ENCODE measurements at places on chromosomes 1 and 21. TPM values are rescaled to one million over a fixed set of nuclear protein-coding genes. Genes with fewer than 3 reads are reported as not detected.

DNA sequence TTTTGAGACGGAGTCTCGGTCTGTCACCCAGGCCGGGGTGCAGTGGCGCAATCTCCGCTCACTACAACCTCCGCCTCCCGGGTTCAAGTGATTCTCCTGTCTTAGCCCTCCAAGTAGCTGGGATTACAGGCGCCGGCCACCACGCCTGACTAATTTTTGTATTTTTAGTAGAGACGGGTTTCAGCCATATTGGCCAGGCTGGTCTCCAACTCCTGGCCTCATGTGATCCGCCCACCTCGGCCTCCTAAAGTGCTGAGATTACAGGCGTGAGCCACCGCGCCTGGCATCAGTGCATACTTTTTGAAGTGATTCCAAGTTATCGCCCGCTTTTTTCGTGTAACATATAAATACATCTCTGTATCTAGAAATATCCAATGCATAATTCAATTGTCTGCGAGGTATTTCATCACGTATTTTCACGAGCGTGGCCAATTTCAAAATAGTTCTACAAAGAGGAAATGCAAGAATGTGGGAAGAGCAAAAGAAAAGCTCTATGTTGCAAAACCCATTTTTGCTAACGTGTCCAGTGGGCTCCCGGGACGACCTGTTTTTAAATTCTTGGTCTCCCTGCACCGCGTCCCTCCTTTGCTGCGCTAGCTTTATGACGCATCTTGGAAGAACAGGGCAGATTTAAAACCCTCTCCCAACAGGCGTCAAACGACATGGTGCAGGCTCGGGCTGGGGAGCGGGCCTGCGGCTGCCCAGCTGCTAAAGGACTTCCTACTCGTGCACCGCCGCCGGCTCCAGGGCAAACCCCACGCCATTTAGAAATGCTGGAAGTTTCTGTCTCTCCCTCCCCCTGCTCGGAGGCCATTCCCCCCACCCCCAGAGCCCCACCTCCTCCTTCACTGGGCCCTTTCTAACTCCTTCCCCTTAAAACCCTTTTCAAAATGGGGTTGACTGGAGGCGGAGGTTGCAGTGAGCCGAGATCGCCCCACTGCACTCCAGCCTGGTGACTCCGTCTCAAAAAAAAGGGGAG lies 923 bp upstream of the IFNGR2 start:
- DNase-seq = no peak

DNA sequence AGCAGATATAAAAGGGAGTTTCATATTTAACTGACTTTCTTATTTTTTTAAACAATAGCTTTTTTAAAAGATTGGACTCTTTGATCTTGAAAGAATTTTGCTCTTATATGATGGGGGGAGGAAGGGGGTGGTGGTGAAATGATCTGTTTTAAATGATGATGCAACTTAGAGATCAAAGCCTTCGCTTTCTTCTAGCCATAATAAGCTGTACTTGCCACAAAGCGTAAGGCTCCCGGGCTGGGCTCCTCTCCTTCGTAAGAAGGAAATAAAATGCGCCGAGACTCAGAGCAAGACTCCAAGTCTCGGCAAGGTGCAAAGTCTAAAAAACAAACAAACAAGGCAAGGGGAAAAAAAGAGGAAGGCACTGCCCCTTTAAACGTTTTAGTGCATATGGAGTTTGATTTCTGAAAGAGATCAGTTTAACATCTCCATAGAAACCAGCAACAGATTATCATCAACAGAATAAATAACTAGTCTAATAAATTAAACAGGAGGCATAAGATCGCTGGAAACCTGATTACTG lies 3.3 kb downstream of the CASZ1 start:
- no peak for DNase-seq

DNA sequence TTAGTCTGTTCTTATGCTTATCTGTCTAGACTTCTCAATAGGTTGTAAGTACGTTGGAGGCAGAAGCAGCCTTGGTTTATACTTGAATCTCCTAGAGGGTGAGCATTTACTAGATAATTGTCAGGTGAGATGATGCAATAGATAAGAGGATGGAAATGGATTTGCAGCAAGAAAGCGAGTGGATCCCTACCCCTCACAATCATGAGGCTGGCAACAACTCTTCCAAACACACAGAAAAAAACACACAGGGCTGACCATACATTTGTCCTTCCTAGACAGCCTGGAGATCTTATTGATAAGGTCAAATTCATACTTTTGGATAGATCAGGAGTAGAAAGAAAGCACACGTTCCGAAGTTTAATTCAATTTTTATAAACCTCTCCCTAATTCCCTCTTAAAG lies 481.4 kb upstream of the CAMK1G start:
- no peak for DNase-seq

DNA sequence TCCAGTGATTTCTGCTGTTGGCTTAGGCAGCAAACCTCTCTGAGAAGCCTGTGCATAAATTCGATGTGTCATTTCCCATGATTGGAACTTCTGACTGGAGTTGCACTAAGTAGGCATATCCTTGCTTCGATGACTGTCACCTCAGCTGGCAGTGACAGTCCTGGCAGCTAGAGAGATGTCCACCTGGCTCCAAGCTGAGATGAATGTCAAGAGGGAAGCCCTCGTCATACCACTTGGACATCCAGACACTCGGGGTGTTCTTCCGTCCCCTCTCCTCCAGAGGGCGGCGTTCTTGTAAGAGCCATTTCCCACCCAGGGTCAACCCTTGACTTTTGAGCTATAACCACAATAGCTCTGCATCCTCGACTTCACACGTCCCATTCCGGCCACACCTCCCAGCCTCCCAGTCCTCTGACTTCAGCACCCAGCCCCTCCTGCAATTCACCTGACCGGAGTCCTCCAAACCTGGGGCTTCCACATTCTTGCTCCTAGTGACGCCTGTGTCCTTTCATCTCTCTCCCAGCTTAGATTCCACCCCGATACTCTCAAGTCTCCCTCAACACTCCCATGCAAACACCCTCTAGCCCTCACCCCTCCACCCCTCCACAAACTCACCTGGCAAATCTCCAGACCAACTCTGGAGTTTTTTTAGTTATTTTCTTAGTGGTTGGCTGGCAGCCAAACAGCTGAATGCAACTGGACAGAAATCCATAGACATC lies 17.3 kb downstream of the CA6 start:
- DNase-seq = peak; percentile 61

GRCh38 chr21:20445971-20446370 lies 552.2 kb upstream of the NCAM2 start:
- DNase-seq = no peak

DNA sequence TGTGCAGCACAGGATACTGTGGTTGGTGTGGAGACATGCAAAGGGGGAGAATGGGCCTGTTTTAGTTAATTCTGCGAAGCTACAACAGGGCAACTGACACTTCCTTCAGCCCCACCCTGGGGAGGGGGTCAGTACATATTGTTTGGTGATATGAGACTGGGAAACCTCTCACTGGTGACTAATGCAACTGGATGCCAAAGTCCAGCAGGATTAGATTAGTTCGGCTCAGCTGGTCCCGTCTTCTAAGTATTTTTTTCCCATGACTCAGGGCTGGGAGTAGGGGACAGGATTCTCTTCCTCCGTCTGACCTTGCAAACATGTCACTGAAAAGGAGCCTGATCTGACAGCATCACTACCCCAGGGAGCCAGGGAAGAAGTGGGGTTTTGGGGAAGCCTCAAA lies 43.0 kb downstream of the PLXNA2 start:
- peak; percentile 99 for DNase-seq

GRCh38 chr1:119556423-119556822 lies 49.4 kb downstream of the HSD3B1 start:
- DNase-seq = no peak

GRCh38 chr1:110339407-110340206 lies 430 bp downstream of the RBM15 start:
- DNase-seq = peak; percentile 49

DNA sequence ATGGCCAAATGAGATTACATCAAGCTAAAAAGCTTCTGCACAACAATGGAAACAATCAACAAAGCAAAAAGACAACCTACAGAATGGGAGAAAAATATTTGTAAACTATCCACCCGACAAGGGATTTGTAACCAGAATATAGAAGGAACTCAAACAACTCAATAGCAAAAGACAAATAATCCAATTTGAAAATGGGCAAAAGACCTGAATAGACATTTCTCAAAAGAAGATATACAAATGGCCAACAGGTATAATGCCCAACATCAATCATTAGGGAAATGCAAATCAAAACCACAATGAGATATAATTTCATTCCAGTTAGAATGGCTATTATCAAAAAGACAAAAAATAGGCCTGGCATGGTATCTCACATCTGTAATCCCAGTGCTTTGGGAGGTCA lies 140.0 kb downstream of the GLUL start:
- DNase-seq = no peak

Gene FNDC7
- not detected for total RNA-seq

Gene CACHD1
- total RNA-seq = 2.1 TPM

Gene EVI5
- total RNA-seq = 3.0 TPM

Data from M059J (cell line).